ENCODE measurements at places on chromosomes 12 and 14.

GRCh38 chr12:114776731-114777442, 92.9 kb upstream of the TBX3 start:
- DNase-seq, result no peak

DNA sequence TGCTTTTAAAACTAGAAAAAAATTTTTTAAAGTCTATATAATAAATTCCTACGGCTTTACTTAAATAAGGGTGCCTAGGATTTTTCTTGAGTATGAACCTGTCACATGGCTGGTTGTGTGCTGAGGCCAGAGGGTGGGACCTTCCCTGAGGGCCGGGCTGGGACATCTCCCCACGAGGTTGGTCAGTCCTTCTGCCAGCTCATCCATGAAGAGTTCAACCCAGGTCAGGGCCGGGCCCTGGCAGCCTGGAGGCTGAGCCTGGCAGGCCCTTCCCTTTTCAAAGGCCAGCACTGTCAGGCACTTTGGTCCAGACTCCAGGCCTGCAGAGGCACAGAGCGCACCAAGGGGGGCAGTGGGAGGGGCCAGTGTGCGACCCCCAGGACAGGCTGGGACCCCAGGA, 31.7 kb downstream of the TNFAIP2 start:
- peak; percentile 26 for DNase-seq

- no peak for DNase-seq
These were observed 52.9 kb downstream of the ACACB start for GRCh38 chr12:109169262-109169661.

DNA sequence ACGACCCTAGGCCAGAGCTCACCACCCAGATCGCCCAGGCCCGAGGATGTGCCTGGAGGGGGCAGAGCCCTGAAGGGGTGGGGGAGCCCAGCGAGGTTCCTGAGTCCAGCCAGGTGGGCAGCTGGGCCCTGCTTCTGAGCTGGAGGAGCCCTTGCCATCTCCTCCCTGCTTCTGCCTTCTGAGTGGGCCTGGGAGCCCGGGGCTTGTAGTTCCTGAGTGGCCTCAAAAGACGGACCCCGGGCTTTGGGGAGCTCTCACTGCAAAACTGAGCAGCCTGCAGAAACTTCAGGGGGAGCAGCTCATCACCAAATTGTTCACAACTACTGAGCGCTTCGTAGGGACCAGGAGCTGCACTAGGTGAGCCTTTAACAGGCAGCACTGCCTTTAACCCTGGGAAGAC, 112.1 kb downstream of the NCOR2 start:
- DNase-seq, result peak; percentile 23

- no peak for DNase-seq
These were observed 244.0 kb upstream of the FKBP4 start for GRCh38 chr12:2550561-2551411.

DNA sequence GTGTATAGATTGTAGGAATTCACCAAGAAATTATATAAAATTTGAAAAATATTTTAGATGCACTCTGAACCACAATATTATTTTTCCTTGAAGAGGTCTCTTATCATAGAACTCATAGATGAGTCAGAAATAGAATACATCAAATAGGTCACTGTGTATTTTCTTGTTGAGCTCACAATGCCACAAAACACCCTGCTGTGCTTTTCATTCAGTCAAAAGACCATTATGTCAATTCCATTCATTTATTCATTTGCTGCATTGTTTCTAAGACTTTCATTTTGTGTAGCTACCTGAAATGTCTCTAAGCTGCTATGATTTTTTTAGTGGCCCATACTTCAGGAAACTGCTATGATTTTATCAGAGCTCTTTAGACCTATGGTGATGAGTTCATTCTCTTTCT, 231.9 kb upstream of the AVPR1A start:
- DNase-seq, result no peak

All from ovary (tissue), 10 donors.